ENCODE measurements at places on chromosomes 1 and 21.

- DNase-seq, result no peak
Observed at GRCh38 chr1:115099693-115100050, 10.4 kb upstream of the TSPAN2 start.

DNA sequence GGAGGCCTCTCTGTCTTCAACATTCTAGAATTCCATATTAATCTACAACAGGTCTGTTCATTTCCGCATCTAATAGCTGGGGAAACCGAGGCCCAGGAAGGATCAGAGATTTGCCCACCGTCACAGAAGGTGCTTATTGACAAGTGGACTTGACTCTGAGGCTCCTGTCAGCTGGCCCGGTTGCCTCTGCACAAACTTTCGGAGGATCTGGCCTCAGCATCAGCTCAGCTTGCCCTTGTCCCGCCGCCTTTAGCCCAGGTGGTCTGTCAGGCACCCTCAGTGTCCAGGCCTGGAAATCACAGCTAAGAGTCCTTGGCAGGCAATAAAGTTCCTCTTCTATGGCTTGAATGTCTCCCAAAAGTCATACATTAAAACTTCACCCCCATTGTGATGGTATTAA, 8.2 kb upstream of the RUNX3 start:
- no peak for DNase-seq

- no peak for DNase-seq
Observed at GRCh38 chr1:207172885-207173284, 68.9 kb downstream of the C4BPA start.

DNA sequence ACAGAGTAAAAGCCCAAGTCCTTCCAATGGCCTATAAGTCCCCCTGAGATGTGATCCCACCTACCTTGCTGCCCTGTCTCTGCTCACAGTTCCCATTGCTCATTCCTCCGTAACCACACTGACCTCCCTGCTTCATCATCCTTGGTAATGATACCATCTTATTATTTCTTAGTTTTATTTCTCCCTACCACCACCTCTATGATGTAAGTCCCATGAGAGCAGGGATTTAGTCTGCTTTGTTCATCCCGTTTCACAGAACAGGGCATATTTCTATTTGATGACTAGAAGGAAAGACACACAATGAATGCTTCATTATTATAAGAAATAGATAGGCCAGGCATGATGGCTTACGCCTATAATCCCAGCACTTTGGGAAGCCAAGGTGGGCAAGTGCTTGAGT, 22.5 kb downstream of the NIBAN1 start:
- no peak for DNase-seq

DNA sequence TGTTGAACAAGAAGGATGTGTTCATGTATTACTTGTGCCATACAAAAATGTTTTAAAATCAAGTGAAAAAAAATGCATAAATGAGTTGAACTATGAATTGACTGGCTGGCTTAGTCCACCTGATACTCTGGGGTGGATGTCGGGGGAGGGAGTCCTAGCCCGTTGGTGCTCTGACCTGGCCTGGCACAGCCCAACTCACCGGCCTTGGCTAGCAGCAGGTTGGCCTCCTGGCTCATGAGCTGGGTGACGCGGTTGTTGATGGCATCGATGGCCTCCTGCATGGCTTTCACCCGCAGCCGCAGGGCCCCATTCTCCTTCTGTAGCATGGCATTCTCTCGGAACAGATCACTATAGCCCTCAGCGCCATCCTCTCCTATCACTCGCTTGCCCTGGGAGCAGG, 21.6 kb downstream of the KIF21B start:
- no peak for DNase-seq

DNA sequence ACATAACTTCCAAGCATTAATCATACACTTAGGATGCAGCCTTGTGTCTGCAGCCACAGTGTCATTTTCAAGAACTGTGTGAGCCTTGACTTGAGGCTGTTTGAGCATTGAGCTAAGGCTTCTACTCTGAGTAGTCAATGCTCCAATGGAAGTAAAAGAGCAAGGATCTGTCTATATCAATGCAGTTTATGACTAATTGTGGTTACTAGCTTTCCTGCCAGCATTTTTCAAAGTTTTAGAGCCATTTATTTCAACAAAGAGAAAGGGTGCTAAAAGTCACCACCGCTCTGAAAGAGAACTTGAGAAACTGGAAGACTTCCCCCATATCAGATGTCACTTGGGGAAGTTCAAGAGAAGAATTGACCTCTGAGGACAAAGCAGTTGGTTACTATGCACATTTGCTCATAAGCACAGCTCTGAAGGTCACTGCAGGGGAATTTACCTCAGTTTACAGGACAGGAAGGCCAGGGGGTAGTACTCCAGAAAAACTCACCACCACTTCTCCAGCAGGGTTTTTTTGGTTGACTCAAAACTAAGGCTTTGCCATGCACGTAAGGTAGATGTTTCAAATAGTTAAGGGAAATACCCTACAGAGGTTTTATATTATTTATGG, 24.5 kb upstream of the RGS1 start:
- no peak for DNase-seq

DNA sequence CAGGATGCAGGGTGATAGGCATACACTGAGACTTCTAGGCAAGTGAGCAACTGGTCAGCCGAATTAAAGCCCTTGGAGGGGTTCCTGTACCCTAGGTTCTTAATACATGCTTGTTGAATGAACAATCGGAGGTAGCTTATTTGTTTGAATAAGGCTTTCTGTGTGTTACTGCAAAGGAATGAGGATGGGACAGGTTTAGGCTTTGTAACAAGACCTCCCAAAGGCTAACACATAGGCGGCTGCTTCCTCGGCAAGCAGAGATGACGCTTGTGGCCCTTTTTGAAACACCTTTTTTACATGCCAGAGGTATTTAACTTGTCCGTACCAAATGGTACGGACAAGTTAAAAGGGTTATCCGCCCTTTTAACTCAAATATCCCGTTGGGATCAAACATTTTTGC, 511.6 kb downstream of the KIF26B start:
- DNase-seq, result no peak

GRCh38 chr21:40516335-40516734, 330.6 kb downstream of the DSCAM start:
- DNase-seq, result no peak

DNA sequence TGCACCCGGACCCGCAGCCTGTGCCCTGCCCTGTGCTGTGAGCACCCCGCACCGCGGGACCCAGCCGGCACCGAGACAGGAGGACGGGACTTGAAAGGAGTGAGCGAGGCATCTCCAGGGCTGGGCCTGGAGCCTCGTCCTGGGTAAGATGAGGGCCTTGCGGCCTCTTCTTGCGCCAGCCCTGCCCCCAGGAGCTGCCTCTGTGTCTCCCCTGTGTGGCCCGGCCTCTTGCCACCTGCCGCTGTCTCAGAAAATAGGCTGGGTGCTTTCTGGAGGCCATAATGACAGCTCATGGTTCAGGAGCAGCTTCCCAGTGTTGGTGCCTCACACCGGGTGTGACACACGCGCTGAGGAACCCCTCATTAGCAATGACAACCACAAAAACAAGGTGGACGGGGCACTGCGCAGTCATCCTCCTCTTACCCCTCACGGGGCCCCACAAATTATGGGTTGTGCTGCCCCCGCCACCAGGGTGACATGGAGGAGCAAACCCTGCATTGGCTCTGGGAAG, 161.5 kb upstream of the C1orf174 start:
- DNase-seq, result no peak
